ENCODE measurements at places on chromosomes 16 and 17. TPM values are rescaled to one million over a fixed set of nuclear protein-coding genes. Genes with fewer than 3 reads are reported as not detected.

The SLC16A3 gene
- 121 TPM for total RNA-seq

The CBFA2T3 gene
- total RNA-seq: 0.14 TPM

The STH gene
- total RNA-seq: not detected

The TEX14 gene
- 0.05 TPM for total RNA-seq

The LRRC37A gene
- 1.9 TPM for total RNA-seq

The CACNG1 gene
- not detected for total RNA-seq

The CASKIN2 gene
- 12.1 TPM for total RNA-seq

All from dermis blood vessel endothelial cell (primary cell).